AG04449 (cell line): ENCODE measurements at places on chromosomes 7 and 10.
A peak's percentile ranks its signal among the peaks of the same experiment; 100 is the strongest.

- no peak for DNase-seq
Measured at GRCh38 chr10:67246066-67246555, 320.3 kb downstream of the LRRTM3 start.

GRCh38 chr10:48806342-48806741 is 121.7 kb downstream of the WDFY4 start:
- DNase-seq: no peak

GRCh38 chr10:62268027-62268398 is 631 bp downstream of the RTKN2 start:
- DNase-seq: no peak

DNA sequence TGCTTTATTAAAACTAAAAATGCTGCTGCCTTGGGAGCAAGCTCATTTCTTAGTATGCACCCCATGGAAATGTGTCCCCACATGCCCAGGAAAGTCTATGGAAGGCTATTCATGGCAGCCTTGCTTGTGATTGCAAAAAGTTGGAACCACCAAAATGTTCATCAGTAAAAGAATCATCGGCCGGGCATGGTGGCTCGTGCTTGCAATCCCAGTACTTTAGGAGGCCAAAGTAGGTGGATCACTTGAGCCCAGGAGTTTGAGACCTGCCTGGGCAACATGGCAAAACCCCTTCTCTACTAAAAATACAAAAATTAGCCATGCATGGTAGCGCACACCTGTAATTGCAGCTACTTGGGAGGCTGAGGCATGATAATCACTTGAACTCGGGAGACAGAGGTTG is 79.8 kb downstream of the ARHGAP22 start:
- no peak for DNase-seq

DNA sequence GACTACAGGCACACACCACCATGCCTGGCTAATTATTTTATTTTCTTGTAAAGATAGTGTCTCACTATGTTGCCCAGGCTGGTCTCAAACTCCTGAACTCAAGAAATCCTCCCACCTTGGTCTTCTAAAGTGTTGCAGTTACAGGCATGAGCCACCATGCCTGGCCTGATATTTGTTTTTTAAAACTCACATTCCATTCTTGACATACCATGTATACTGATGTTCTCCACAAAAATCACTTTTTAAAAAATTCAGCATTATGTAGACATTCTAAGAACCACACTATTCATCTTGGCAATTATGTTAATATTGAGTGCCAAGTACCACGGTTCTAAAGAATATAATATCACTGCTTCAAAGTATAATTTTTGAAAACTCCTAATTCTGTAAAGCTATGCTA is 43.5 kb downstream of the IDE start:
- peak; percentile 21 for DNase-seq

- DNase-seq: no peak
Measured at GRCh38 chr10:135132-135600, at the start of gene ZMYND11. ZMYND11 (plus strand) TSS chr10:135455; CDS start chr10:180013, 44,558 bp downstream.

GRCh38 chr7:14936554-14936953 is 34.0 kb upstream of the DGKB start:
- DNase-seq: peak; percentile 0

- no peak for DNase-seq
Measured at GRCh38 chr10:35607475-35608327, 2.6 kb downstream of the GJD4 start.

GRCh38 chr10:86968271-86968993 is at the start of gene ADIRF:
ADIRF (plus strand) TSS chr10:86968482; CDS start chr10:86968545, 63 bp downstream.
- no peak for DNase-seq

- DNase-seq: no peak
Measured at GRCh38 chr10:6530211-6530840, 49.8 kb downstream of the PRKCQ start.

GRCh38 chr7:99837649-99838361 is 10.0 kb downstream of the CYP3A43 start:
- DNase-seq: no peak

DNA sequence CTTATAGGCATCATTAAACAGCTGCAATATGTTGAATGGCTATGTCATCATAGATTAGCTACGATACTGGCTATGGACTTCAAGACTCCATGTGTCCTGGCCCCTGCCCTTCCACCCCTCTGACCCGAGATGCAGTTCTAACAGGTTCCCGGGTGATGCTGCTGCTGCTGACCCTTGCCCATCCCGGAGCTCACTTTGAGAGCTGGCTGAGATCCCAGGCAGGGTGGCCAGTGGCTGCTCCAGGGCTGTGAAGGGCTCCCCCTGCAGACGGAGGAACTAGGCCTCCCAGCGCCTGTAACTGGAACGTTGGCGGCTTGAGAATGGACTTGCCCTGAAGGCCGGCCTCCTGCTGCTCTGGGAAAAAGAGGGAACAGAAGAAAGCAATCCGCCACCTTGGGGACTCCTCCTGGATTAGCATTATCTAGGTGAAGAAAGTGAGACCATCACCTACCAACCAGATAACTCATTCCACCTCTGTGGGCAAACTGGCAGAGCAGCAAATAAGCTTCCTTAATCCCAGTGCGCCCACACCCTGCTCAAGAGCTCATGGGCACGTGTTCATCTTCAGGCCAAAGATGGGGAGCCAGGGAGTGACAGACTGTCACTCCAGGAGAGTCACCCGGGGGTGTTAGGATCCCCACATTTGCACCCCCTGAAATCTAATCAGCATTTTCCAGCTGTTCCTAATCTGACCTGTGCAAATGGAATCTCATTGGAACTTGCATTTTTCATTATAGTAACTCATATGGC is 56.8 kb downstream of the PARP12 start:
- DNase-seq: no peak

GRCh38 chr7:154429666-154430404 is 377.6 kb downstream of the DPP6 start:
- no peak for DNase-seq

DNA sequence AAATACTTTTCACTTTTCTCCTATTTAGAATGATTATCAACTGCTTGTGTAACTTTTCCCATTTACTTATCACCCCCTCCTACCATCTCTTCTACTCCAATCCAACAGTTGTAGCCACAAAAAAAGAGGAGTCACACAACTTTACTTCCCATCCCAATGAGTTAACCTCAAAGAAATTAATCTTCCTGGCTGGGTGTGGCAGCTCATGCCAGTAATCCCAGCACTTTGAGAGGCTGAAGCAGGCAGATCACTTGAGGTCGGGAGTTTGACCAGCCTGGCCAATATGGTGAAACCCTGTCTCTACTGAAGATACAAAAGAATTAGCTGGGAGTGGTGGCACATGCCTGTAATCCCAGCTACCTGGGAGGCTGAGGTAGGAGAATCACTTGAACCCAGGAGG is 19.9 kb downstream of the SYPL1 start:
- no peak for DNase-seq

DNA sequence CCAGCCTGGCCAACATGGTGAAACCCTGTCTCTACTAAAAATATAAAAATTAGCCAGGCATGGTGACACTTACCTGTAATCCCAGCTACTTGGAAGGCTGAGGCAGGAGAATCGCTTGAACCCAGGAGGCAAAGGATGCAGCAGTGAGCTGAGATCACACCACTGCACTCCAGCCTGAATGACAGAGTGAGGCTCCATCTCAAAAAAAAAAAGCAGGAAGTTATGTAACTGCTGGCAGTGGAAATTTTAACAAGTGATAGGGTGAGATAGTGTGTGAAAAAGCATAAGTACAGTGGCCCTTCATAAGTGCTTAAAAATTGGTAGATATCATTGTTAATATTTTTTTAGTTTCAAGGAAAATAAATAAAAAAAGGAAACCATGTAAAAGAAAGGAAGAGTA is 12.3 kb downstream of the AKR1C3 start:
- DNase-seq: no peak

DNA sequence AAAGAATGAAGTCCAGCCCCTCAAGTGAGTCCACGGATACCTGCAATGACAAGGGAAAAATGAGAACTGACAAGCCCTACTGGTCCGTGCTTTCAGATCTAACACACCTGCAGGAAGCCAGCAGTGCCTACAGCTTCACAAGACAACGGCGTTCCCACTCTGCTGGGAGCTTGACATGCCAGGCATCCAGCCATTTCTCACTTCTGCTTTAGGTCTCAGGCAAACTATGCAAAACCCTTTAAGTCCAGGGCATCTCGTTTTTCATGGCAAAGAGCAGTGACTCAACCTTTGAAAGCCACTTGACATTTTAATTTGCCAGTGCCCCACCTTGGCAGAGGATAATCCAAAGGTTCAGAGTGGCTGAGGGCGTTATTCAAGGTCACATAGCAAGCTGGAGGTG is 49.1 kb upstream of the GPAM start:
- no peak for DNase-seq

DNA sequence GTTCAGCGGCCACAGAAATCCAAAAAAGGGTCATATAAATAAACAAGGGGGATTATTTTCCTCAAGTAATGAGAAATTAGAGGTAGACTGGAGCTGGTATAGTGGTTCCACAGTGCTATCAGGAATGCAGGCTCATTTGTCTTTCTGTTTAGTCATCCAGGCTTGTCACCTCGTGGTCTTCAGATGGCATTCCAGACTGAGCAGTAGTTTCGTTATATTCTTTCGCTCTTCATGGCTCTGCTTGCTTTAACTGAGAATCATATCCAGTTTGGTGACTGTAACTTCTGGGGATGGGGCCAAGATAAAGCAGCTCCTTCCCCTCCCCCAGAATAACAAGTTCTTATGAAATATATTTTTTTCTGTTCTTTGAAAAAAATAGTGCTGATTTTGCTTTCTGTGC is 9.5 kb downstream of the ANKIB1 start:
- DNase-seq: peak; percentile 67

GRCh38 chr7:1113548-1113885 is 25.6 kb downstream of the GPER1 start:
- DNase-seq: no peak

- no peak for DNase-seq
Measured at GRCh38 chr7:25845464-25845863, 306.5 kb upstream of the NFE2L3 start.

DNA sequence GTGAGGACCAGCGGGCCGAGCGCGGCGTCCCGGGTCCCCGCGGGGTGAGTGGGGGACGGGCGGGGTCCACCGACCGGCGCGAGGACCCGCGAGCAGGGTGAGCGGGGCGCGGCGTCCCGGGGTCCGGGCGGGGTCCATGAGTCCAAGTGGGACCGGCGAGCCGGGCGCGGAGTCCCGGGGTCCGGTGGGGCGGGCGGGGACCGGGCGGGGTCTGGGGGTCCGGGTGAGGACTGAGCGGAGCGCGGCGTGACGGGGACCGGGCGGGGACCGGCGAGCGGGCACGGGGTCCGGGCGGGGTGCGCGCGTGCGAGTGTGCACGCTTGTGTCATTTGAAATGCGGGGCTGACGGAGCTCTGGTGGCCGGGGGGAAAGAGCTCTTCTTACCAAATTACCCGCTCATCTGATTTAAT is 765 bp downstream of the CELF2 start:
- no peak for DNase-seq

GRCh38 chr7:133562621-133563020 is 309.7 kb downstream of the EXOC4 start:
- DNase-seq: peak; percentile 67

DNA sequence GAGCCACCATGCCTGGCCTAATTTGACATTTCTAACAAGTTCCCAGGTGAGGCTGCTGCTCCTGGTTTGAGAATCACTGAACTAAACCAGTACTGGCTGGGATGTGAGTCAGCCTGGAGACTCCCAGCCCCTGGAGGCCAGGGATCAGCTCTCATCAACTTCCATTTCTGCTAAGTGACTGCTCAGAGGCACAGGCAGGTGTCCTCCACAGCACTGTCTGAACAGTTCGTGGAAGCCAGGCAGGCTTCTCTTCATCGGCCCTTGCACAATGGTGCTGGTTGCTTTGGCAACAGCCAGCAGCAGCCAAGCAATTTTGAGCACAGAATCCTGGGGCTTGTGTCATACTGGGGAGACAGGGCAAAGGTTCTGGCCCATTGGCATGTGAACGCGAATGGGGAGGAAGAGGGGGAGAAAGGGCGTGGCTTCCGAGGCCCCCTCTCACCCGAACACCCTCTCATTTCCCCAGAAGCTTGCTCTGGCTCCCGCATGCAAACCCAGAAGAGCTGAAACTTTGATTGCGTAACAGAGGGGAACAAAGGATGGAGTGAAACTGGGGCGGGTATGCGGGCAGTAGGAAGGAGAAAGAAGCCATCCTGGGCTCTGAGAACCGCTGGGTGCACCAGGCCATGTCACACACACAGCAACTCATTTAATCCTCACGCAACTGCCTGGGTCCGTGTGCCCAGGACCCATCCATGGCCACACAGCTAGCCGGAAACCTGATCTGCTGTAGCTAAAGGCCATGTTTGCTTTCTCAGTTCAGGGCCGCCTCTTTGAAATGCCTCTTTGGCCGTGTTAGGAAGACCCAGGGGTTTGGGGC is 9.0 kb upstream of the POR start:
- DNase-seq: no peak

GRCh38 chr10:97278491-97278989 is 13.9 kb downstream of the ARHGAP19 start:
- peak; percentile 93 for DNase-seq

GRCh38 chr10:117830205-117830604 is 216.5 kb downstream of the RAB11FIP2 start:
- DNase-seq: no peak

- no peak for DNase-seq
Measured at GRCh38 chr7:28700790-28701203, 257.3 kb downstream of the TRIL start.

DNA sequence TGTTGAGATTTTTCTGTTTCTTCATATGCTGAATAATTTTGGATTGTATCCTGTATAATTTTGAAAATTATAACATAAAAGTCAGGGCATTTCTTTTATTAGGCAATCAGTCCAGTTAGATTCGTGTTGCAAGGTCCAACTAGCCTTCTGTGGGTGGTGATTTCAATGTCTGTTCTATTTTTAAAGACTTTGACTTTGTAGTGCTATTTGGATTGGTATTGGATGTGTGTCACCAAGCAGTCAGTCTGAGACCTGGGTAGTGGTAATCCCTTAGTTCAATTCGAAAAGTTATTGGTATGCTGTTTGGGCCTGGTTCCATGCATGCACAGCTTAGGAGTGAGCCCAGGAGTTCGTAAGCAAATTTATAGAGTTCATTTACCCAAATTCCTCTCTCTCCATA is 82.2 kb downstream of the EPDR1 start:
- no peak for DNase-seq

DNA sequence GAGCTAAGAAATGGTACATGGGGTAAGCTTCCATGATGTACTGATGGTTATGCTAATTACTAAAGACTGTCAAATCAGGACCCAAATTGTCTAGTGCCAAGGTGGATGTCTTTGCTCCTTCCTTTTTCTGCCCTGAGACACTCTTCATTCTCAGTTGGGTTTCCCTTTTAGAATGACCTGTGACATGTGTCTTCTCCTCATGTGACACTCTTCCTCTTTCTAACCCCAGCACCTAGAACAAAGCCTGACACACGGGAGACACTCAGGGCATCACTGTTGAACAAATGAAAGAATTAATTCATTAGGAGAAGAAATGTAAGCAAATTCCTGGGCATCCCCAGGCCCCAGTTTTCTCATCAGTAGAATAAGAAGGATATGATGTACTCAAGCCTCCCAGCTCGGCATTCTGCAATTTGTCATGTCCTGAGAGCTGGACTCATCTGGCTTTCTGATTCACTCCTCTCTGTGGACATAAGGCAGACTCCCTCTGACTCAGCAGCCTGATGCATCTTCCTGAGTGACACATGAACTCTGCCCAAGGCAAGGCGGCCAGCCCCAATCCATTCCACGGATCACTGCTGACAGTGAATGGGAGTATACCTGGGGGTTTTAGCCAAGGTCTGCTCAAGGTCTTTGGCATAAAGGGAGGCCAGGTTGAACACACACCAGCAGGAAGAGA is 473.8 kb downstream of the KCNMA1 start:
- peak; percentile 90 for DNase-seq

- DNase-seq: no peak
Measured at GRCh38 chr7:6437251-6437650, 10.5 kb downstream of the DAGLB start.

- DNase-seq: no peak
Measured at GRCh38 chr10:95426482-95426881, 134.7 kb downstream of the SORBS1 start.

- DNase-seq: no peak
Measured at GRCh38 chr10:99296605-99297004, 32.6 kb upstream of the CNNM1 start.
